ENCODE measurements at places on chromosomes 4 and X.

DNA sequence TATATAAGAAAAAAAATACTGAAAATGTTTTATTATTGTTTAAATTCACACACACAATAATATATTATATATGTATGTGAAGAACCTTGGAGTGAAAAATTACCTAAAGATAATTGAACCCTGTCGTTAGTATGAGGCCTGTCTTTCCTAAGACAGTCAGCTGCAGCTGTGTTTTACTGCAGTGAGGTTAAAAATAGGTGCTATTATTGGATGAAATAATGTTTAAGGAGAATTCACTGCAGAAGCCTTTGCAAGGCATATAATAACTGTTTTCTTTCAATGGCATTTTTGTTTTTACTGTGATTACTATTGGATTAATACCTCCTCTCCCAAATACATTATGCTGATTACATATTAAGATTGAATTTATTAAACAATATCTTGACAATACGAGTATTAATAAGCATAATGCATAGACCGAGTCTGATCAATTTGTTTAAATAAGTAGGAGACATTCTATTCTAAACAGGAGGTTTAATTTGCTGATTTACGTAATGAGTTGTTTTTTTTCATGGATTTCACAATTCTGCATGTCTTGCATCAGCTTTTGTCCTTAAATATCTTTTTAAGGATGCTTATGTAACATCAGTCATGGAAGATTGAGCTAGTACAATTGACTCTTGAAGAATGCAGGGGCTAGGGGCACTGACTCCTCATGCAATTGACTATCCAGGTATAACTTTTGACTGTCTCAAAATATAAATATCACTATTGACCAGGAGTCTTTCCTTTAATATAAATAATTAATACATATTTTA is 1181.1 kb upstream of the PCDH7 start:
- DNase-seq, result no peak

DNA sequence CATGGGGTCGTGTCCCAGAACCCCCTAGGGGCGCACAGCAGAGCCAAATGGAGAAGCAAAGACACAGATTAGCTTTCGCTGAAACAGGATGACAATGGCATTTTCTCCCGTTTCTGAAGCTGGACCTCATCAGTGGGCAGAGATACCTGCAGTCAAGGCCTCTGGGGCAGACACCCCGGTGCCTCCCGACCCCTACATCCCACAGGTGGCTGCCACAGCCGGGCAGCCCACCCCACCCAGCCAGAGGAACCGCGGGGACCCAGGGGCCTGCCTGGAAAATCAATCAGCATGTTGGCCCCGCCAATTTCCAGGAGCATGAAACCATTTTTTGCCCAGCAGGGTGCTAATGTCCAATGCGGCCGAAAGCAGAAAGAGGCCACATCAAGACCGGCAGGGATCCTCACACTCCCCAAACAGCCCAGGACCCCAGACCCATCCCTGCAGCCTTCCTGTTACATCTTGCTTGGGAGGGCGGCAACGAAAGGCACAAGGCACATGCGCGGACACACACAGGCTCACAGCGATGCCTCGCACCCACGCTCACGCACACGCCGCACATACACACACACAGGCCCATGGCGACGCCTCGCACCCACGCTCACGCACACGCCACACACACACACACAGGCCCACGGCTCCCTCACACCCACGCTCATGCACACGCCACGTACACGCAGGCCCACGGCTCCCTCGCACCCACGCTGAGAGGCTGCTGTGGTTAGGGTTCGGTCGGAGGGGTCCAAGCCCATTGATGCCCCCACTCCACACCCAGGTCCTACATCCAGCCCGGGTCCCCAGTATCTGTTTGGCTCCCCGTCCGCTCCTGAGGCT is 130.6 kb upstream of the NKX1-1 start:
- no peak for DNase-seq

DNA sequence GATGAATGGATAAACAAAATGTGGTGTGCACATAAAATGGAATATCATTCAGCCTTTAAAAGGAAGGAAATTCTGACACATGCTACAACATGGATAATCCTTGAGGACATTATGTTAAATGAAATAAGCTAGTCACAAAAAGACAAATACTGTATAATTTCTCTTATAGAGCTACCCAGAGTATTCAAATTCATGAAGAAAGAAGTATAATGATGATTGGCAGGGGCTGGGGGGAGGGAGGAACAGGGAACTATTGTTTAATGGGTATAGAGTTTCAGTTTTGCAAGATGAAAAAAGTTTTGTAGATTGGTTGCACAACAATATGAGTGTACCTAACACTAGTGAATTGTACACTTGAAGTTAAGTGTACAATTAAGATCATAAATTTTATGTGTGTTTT is 153.9 kb upstream of the STK26 start:
- DNase-seq, result no peak

DNA sequence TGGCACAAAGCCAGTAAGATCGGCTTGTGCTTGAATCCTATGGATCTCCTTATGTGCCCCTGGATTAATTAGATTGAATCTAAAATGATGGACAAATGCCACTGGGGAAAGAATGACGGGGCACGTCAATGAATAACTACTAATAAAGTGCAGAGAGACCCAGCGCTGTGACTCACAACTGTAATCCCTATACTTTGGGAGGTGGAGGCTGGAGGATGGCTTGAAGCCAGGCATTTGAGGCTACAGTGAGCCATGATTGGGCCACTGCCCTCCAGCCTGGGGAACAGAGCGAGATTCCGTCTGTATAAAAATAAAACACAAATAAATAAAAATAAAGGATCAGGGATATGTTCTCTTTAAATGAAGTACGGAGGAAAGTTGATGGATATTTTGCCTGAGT is 179.4 kb downstream of the DCHS2 start:
- DNase-seq, result no peak

DNA sequence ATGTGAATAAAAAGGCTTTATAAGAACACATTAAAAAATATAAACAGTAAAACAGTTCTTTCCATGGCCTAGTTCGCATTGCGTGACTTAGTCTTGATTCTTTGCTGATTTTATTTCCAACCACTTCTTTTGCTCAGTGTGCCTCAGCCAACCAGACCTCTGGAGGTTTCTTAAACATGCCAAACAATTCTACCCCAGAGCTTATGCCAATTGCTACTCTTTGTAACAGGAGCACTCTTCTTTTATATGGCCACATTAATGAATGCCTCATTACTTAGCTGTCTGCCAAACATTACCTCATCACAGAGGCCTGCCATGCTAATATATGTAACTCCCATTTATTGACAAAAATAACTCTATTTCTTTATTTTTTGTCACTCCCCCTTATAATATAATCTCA is 202.3 kb downstream of the NDST4 start:
- DNase-seq, result no peak

DNA sequence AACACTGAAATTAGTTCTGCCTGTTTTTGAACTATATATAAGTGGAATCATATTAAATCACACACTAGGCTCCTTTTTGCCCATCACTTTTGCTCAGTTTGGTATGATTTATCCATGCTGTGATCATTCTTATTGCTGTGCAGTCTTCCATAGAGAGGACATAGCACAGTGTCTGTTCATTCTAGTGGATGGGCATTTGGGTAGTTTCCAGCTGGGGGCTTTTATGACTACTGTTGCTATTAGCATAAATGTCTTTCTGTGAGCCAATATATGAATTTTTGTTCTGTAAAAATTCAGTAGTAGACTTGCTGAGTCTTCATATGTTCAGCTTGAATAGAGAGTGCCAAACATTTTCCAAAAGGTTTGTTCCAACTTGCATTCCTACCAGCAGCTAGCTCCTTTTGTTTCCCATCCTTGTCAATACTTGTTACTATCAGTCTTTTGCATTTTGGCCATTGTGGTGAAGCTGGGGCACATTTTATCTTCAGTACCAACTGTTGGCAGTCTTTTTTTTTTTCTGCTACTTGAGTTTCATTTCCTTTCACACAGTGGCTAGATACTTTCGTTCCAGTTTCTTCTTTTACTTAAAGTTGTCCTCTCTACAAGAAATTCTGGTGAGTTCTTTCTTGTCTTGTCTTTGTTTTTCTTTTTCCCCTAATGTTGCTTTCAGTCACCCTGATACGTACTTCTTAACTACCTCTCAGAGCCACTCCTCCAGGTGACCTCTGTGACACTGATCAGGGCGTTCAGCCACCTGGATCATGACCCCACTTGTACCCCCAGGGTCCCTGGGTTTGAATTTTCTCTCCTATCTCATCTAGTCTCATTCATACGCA is 87.0 kb downstream of the ANXA3 start:
- no peak for DNase-seq

- DNase-seq, result no peak
These were observed 66.8 kb upstream of the EGFL6 start for GRCh38 chrX:13502590-13502989.

DNA sequence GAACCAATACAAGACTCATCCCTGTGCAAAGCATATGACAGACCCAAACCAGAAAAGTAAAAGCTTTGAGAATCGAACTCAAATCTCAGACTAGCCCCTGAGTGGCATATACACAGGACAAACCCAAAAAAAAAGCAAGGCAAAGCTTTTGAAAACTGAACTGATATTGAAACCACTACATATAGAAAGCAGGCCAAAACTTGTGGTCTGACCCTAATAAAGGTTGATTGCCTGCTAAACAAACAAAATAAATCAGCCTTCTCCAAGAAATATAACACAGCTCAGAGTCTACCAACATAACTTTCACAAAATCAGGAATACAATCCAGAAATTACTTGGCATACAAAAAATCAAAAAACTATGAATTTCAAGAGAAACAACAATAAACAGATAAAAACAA is 40.3 kb downstream of the LRBA start:
- DNase-seq, result no peak

DNA sequence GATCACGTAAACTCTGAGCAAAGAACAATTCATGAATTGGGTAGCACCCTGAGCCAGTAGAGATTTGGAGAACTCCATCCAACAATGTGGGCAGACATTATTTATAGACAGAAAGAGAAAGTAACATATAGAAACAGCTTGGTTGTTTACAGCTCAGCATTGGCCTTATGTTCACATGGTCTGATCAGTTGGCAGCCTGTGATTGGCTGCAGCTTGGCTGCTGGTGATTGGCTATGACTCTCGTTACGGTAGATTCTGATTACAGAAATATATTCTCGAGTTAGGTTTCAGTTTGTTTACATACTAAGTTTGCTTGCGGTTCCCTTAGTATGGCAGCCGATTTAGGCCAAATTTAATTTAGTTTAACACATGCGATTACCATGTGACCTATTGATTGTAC is 663.4 kb downstream of the RAPGEF2 start:
- no peak for DNase-seq

DNA sequence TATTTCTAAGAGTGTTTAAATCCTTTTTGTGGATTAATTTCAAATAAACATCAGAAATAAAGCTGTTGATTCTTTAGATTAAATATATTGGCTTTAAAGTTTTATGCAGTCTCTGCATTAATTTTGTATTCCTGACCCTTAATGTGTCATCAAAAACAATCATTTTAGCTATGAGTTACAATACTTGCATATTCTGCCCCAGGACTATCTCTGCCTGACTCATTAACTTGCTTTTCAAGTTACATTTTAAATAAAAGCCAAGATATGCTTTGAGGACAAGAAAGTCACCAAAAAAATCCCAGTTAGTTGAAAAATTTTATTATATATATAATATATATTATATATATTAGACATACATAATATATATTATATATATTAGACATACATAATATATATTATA is 208.7 kb downstream of the ADGRL3 start:
- no peak for DNase-seq

DNA sequence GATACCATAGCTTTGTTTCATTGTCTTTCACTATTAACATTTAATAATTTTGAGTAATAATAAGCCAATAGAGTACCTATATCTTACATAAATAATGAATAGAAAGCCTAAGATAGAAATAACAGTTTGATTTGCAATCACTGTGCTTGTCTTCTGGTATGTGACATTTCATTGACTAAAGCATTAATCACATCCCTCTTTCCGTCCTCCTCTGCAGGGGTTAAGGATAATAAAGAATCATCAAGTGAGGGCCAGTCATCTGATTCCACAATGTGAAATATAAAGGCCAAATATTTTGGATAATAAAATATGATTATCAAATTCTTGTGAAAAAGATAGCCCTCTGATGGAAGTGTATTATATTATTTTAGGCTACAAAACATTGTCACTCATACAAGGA is 2073.4 kb downstream of the ARAP2 start:
- DNase-seq, result no peak

- no peak for DNase-seq
These were observed 2.0 kb downstream of the PRKX start for GRCh38 chrX:3711331-3711917.

DNA sequence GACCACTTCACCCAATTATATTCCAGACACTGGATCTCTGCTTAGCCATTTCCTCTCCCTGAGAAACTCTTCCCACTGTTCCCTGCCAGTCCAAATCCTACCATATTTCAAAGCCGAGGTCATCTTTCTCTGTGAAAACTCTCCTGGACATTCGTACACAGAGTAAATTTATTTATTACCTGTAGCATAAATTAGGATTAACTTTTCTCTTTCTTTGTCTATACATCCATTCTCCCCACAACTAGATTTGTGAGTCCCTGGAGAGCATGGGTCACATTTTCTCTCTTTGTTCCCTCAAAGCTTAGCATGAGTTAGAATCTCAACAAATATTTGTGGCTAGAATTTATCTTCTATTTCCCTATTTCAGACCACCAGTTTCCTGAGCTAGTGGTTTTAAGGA is 27.8 kb upstream of the SMIM10 start:
- no peak for DNase-seq

GRCh38 chrX:119237562-119237942 is 1.5 kb downstream of the PGRMC1 start:
- no peak for DNase-seq

GRCh38 chr4:88720451-88721428 is 23.1 kb upstream of the NAP1L5 start:
- DNase-seq, result no peak

- no peak for DNase-seq
These were observed 151.8 kb downstream of the CCNG2 start for GRCh38 chr4:77308843-77309242.

GRCh38 chr4:150518559-150518958 is 63.4 kb upstream of the MAB21L2 start:
- no peak for DNase-seq

- DNase-seq, result no peak
These were observed 90.5 kb downstream of the ELOVL6 start for GRCh38 chr4:110107866-110108265.

DNA sequence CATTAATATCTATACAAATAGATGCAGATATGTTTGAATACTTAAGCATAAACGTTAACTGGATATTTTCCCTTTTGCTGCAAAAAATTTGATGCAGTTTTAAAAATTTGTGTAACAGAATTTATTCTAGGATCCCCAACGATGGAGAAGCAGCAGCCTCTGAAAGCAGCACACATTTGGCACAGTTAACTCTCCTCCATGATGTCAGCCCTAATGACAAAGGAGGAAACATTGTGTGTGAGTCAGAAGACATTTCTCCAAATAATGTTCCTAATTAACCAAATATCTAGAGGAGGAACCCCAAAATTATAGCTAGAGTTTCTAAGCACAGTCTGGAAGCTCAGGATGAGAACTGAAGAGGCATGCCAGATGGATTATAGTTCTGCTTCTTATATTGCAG is 281.9 kb upstream of the MAD2L1 start:
- DNase-seq, result no peak
